A549 treated with DMSO at 1 μM for 4 hours (cell line): ENCODE measurements at places on chromosomes 11 and 22. TPM values are rescaled to one million over a fixed set of nuclear protein-coding genes. Genes with fewer than 3 reads are reported as not detected.

Gene CADM1
- total RNA-seq: 19.2 to 26.0 TPM (median 25.1 TPM) in 5 replicates

Gene HEPHL1
- total RNA-seq: not detected in 5 replicates

Gene KREMEN1
- 2.5 to 4.3 TPM (median 3.9 TPM) in 5 replicates for total RNA-seq

Gene TESMIN
- 3.1 to 6.8 TPM (median 5.3 TPM) in 5 replicates for total RNA-seq

Gene SLC22A12
- not detected in 5 replicates for total RNA-seq

Gene MYOD1
- not detected in 5 replicates for total RNA-seq

Gene OR52B4
- not detected in 5 replicates for total RNA-seq

Gene MS4A12
- total RNA-seq: not detected in 5 replicates

Gene LRRN4CL
- total RNA-seq: 0.03 to 0.15 TPM (median 0.12 TPM) in 3 of 5 replicates, not detected in the others
